ENCODE measurements at places on chromosomes 13 and 19.

GRCh38 chr13:101736566-101736965 lies 284.1 kb downstream of the ITGBL1 start:
- no peak for DNase-seq

GRCh38 chr13:94548821-94549231 lies 47.1 kb downstream of the TGDS start:
- no peak for DNase-seq

DNA sequence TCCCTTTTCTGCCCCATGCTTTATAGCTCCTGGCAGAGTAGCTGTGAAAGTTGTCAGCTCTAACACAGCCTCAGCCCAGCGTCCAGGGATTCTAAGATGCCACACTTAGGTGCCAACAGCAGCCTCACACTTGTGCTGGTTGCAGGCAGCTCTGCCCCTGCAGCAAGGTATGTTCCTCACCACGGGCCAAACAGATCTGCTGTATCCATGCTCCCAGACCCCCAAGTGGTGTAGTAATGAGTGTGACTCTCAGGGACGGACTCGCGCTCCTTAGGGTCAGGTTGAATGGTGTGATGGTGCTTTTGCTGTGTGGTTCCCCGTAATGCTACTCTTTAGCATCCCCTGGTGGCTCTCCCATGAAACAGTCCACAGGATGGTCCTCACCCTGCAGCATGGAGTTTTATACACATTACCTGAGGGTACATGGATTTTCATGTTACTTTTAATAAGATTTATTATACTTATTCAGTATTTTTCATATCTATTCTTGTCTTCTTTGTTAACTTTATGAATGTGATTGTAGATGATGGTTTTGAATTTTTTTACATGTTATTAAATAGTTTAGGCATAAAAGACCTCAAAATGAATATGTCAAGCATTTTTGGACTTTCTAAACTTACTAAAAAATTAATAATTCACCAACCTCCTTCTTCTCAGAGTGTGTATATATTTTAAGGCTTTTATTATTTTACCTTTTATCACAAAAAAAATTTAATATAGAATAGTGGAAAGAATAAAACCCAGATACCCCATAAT lies 232.5 kb downstream of the SLC7A1 start:
- peak; percentile 42 for DNase-seq

DNA sequence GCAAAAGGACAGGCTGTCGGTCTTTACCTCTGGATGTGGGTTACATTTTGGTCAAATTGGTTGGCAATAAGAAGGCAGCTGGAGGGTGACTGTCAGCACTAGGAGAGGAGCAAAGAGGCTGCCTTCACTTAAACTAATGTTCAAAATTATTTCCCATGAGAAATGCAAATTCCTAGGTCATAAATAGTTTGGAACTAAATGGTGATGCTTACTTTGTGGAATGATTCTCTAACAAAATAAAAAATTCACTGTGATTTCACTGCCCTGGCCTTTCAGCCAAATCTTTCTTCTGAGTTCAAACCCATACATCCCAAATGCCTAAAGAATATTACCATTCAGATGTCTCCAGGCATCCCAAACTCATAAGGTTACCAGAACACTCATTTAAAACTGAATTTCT lies 25.0 kb upstream of the OXGR1 start:
- no peak for DNase-seq

DNA sequence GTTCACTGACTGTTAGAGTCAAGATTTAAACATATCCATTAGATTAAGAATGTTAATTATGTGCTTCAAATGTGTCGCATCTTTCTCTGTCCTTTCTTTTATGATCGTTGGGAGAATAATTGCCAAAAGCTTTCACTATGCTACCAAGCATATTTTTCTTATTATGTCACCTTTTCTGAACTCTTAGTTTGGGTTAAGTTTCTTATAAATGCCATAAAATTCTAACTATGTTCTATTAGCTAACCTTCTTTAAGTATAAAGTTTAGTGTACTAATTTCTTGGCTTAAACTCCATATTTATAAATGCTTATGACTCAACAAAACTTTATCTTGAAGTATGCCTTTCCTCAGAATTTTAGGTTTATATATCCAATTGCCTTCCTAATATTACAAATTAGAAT lies 1759.4 kb downstream of the PCDH9 start:
- DNase-seq = no peak

- no peak for DNase-seq
Measured at GRCh38 chr19:1757468-1758230, 4.3 kb downstream of the ONECUT3 start.

- peak; percentile 42 for DNase-seq
Measured at GRCh38 chr19:46133101-46133627, 8.7 kb upstream of the IGFL3 start.

- DNase-seq = peak; percentile 37
Measured at GRCh38 chr19:57708641-57709361, at the start of gene ZNF154. Gene ZNF154 (minus strand): TSS chr19:57709204. CDS start chr19:57708971, 233 bp downstream.

DNA sequence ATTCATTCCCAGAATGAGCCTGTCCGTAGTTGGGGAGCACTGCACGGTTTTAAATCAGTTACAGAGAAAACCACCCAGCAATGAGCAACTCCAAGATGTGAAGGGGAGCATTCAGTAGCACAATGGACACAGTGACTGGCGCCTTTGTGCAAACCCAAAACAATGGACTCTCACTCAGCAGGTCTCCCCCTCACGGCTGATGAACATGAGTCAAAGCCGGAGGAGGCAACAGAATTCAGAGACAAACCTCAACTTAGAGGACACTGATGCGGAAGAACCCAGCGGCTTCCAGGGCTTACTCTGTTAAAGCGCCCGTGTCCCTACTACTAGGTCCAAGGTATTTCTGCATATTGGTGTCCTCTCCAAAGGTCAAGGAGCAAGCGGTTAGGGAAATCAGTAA lies 17.7 kb downstream of the PLEKHF1 start:
- DNase-seq = no peak

GRCh38 chr13:92412996-92413395 lies 813.6 kb upstream of the GPC6 start:
- no peak for DNase-seq

GRCh38 chr13:28864544-28864943 lies 44.4 kb downstream of the MTUS2 start:
- no peak for DNase-seq
